ENCODE measurements at places on chromosomes 1 and 21.

GRCh38 chr1:3907621-3908165, 7.6 kb upstream of the C1orf174 start:
- no peaks in the 10 kb centered on the region for H3K36me3 ChIP-seq
- peaks cover 35% of the 10 kb centered on the region for H3K4me1 ChIP-seq
- no peak overlapping the region for H3K4me3 ChIP-seq

DNA sequence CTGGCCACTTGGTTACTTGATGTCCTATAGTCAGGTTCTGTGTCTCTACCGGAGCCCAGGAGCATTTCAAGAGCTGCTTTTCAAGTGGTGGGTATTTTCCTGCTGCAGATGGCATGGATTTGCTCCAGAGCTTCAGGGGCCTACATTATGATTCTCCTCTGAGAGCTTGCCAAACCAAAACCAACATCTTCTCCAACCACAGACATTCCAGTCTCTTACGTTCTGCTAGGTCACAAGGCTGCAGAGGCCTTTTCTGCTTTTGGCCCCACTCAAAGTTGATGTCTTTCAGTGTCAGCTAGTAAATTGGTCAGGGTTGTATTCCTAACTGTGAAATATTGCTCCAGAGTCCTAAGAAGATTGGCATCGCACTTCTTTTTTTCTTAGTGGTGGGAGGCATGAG, 14.7 kb upstream of the AQP10 start:
- H3K27ac ChIP-seq = no peak overlapping the region
- H3K4me1 ChIP-seq = no peaks in the 10 kb centered on the region
- H3K27me3 ChIP-seq = no peaks in the 10 kb centered on the region
- DNase-seq = no peak
- no peaks in the 10 kb centered on the region for H3K36me3 ChIP-seq
- no peak overlapping the region for H3K4me3 ChIP-seq

GRCh38 chr1:30872033-30872947, 36.3 kb downstream of the SDC3 start:
- DNase-seq = no peak
- peaks cover 7% of the 10 kb centered on the region for H3K4me1 ChIP-seq
- no peak overlapping the region for H3K27ac ChIP-seq
- no peaks in the 10 kb centered on the region for H3K27me3 ChIP-seq
- no peak overlapping the region for H3K4me3 ChIP-seq

GRCh38 chr1:15345705-15346345, 63.9 kb upstream of the EFHD2 start:
- H3K27me3 ChIP-seq = peaks cover 2% of the 10 kb centered on the region
- no peaks in the 10 kb centered on the region for H3K36me3 ChIP-seq
- H3K4me3 ChIP-seq = no peak overlapping the region
- H3K4me1 ChIP-seq = peaks cover 10% of the 10 kb centered on the region

DNA sequence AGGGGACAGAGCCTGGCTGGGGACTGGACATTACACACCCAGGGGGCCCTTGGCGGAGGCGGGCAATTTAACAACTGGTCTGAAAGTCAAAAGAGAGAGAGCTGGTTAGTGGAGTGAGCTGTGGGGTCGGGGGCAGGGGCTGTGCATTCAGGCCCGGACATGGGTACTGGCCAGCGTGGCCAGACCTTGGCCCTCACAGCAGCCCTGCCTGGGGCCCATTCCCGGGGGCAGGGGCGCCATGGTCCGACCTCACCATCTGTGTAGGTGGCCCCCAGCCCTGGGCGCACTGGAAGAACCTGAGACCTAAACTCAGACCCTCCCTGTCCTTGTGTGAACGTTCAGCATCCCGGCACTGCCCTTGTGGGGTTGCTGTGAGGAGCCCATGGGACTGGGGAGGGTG, 5.0 kb downstream of the CLDN19 start:
- H3K27ac ChIP-seq = no peak overlapping the region
- no peak overlapping the region for H3K4me3 ChIP-seq
- H3K36me3 ChIP-seq = no peaks in the 10 kb centered on the region
- H3K4me1 ChIP-seq = peaks cover 5% of the 10 kb centered on the region
- no peak for DNase-seq

DNA sequence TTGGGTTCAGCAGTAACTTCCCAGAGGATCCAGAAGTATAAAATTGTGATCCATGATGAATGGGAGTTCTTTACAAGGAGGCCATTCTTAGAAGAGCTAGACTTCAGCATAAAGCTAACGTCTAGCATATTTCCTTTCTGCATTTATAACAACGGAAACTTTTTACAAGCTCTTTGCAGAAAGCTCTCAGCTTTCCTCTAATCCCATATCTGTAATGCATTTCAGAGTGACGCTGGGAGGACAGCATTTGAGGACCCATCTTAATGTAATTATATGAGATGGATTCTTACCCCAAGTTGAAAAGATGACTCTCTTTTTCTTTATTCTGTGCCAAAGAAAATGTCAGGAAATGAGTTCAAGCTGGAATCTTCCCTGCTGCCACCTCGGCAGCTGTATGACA, 132.0 kb upstream of the CACHD1 start:
- H3K27me3 ChIP-seq = no peaks in the 10 kb centered on the region
- DNase-seq = peak; percentile 34
- peaks cover 9% of the 10 kb centered on the region for H3K4me1 ChIP-seq
- no peaks in the 10 kb centered on the region for H3K36me3 ChIP-seq
- H3K27ac ChIP-seq = peak overlapping the region; percentile 25

DNA sequence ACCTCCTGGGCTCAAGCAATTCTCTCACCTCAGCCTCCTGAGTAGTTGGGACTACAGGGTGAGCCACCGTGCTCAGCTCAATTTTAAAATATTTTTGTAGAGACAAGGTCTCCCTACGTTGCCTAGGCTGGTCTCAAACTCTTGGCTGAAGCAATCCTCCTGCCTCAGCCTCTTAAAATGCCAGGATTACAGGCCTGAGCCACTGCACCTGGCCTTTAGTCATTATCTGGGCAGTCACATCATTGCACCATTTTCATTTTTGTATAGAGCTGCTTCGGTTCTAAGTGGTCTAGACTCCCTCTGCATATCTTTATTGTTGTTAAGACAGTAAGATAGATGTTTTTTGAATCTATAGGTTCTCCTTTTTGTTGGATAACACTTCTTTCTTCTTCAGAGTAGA, 39.9 kb downstream of the ATF3 start:
- no peak overlapping the region for H3K4me3 ChIP-seq
- DNase-seq = no peak
- H3K27me3 ChIP-seq = no peaks in the 10 kb centered on the region

GRCh38 chr1:242089911-242090310, 91.0 kb upstream of the MAP1LC3C start:
- no peaks in the 10 kb centered on the region for H3K4me1 ChIP-seq
- no peak overlapping the region for H3K27ac ChIP-seq
- no peaks in the 10 kb centered on the region for H3K27me3 ChIP-seq
- no peak for DNase-seq
- no peak overlapping the region for H3K4me3 ChIP-seq

DNA sequence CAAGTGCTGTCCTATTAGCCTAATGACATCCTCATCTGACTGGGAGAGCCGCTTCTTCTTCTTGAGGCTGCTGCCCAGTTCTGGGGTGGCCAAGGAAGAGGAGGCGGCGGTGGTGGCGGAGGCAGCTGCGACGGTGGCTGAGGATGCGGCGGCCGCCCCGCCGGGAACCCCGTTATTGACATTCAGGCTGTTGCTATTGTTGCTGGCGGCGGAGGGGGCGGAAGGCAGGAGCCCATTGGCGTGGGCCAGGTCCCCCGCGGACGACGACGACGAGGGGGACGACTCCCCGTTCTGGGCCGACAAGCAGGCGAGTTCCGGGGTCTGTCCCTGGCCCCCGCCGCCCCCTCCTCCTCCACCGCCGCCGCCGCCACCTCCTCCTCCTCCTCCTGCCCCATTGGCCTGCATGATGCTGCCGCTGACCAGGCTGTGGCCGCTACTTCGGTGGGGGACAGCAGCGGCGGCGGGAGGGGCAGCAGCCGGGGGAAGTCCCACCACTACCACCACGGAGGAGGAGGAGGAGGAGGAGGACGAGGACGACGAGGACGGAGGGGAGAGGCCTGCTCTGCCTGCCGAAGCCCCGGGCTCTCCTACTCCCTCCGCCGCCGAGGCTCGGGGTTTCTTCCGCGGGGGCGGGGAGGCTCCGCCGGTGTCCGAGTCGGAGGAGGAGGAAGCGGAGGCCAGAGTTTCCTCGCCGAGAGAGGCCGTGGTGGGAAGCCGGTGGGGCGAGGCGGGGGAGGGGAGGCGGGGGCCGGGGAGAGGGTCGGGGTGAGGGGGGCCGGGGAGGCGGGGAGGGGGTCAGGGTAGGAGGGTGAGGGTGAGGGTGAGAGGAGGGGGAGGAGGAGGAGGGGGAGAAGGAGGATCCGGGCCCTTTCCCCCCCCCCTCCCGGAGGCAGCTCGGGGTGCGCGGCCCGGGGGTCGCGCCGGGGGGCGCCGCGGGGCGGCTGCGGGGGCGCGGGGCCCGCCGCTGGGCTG, 610 bp downstream of the WDR26 start:
- no peaks in the 10 kb centered on the region for H3K36me3 ChIP-seq
- H3K27me3 ChIP-seq = no peaks in the 10 kb centered on the region
- H3K4me3 ChIP-seq = peak overlapping the region; percentile 92
- H3K27ac ChIP-seq = peak overlapping the region; percentile 93
- H3K4me1 ChIP-seq = peaks cover 10% of the 10 kb centered on the region

DNA sequence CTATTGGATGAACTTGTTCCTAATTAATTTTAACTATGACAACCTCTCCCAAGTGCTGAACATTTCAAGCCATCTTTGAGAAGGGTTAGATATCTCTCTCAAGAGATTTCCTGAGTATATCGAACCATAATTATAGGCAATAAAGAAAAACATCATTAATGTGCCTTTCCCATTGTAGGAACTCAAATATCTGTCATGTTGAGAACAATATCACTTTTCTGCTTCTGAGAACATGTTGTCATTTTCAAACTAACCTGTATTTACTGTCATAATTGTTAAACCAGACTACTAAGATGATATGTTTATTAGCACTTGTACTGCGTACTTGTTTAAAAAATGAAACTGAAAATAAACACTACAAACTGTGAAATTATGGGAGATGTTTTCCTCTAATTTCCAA, 4.3 kb downstream of the EPS15 start:
- no peak for DNase-seq
- H3K36me3 ChIP-seq = no peaks in the 10 kb centered on the region
- H3K4me1 ChIP-seq = peaks cover 8% of the 10 kb centered on the region
- H3K4me3 ChIP-seq = no peak overlapping the region

DNA sequence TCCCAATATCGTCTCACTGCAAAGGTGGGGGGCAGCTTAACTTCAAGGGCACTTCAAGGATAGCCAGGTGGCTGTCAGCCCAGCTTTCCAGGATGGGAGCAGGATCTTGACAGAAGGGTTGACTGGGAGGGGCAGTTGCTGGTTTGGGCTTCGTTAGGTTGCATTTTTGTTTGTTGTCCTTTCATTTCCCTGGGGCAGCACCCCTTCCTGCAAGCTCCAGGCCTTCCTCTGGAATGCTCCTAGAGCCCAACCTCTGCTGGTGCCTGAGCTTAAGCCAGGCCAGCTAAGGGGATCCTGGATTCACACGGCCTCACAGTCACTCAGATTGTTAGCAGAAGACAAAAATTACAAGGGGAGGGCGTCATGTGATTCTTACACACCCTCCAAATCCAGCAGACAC, 4.1 kb upstream of the OLIG2 start:
- H3K36me3 ChIP-seq = no peaks in the 10 kb centered on the region
- no peak overlapping the region for H3K4me3 ChIP-seq
- peaks cover 95% of the 10 kb centered on the region for H3K27me3 ChIP-seq
- no peak overlapping the region for H3K27ac ChIP-seq
- H3K4me1 ChIP-seq = peaks cover 44% of the 10 kb centered on the region

GRCh38 chr21:45359451-45360217, 45.3 kb upstream of the COL18A1 start:
- no peak overlapping the region for H3K27ac ChIP-seq
- H3K36me3 ChIP-seq = no peaks in the 10 kb centered on the region
- DNase-seq = no peak
- H3K4me1 ChIP-seq = peaks cover 79% of the 10 kb centered on the region
- H3K4me3 ChIP-seq = no peak overlapping the region

DNA sequence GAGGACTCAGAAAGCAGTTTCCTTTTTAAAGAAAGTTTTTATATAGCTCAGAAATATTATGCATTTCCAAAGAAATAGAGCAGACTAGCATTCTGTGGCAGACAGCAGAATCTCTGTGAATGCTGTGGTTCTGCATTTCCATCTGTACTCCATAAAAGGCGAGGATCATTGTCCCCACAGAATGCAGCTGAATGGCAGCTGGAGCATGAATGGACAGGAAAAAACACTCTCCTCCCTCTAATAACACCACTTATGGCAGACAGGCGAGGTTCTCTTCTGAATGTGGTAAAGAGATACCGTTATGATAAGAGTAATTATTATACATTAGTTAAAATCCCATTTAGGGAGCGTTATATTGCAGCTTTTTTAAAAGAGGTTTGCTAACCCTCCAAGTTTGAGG, 81.4 kb upstream of the WLS start:
- H3K27ac ChIP-seq = peak overlapping the region; percentile 47
- no peak overlapping the region for H3K4me3 ChIP-seq
- DNase-seq = peak; percentile 67
- H3K4me1 ChIP-seq = peaks cover 3% of the 10 kb centered on the region
- H3K27me3 ChIP-seq = no peaks in the 10 kb centered on the region

GRCh38 chr1:153545067-153546055, at the start of gene S100A4:
Gene S100A4, minus strand, starts transcription at chr1:153545806. Its CDS starts 1,012 bp downstream, at chr1:153544794.
- H3K27me3 ChIP-seq = no peaks in the 10 kb centered on the region
- peaks cover 11% of the 10 kb centered on the region for H3K36me3 ChIP-seq
- peak within 1 kb of the TSS; percentile 50 for H3K4me3 ChIP-seq
- H3K4me1 ChIP-seq = peaks cover 88% of the 10 kb centered on the region

GRCh38 chr1:67836769-67837168, 3.5 kb upstream of the GNG12 start:
- no peaks in the 10 kb centered on the region for H3K36me3 ChIP-seq
- DNase-seq = no peak
- H3K4me1 ChIP-seq = peaks cover 5% of the 10 kb centered on the region
- H3K27me3 ChIP-seq = peaks cover 7% of the 10 kb centered on the region
- H3K27ac ChIP-seq = no peak overlapping the region
- H3K4me3 ChIP-seq = no peak overlapping the region

DNA sequence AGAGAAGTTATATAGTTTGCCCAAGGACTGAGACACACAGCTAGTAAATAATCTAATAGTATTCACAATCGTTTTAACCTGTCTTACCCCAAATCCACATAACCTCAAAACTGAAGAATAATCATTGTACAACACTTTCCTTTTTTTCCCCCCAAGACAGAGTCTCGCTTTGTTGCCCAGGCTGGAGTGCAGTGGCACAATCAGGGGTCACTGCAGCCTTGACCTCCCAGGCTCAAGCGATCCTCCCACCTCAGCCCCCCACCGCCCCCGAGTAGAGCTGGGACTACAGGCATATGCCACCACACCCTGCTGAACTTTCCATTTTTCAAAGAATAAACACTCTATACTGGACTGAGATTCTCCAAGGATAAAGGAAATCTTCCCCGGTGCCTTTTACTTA, 28.7 kb upstream of the NBL1 start:
- no peak overlapping the region for H3K4me3 ChIP-seq
- H3K36me3 ChIP-seq = peaks cover 15% of the 10 kb centered on the region
- no peak for DNase-seq
- no peak overlapping the region for H3K27ac ChIP-seq
- peaks cover 6% of the 10 kb centered on the region for H3K4me1 ChIP-seq

- no peaks in the 10 kb centered on the region for H3K4me1 ChIP-seq
- H3K27me3 ChIP-seq = no peaks in the 10 kb centered on the region
- no peak overlapping the region for H3K27ac ChIP-seq
- no peaks in the 10 kb centered on the region for H3K36me3 ChIP-seq
- peak; percentile 10 for DNase-seq
Measured at GRCh38 chr1:91952187-91952586, 3.0 kb downstream of the BRDT start.

- H3K4me3 ChIP-seq = no peak overlapping the region
- no peaks in the 10 kb centered on the region for H3K36me3 ChIP-seq
- no peaks in the 10 kb centered on the region for H3K27me3 ChIP-seq
- peak; percentile 97 for DNase-seq
Measured at GRCh38 chr1:184296466-184297243, 90.2 kb upstream of the C1orf21 start.

- peaks cover 4% of the 10 kb centered on the region for H3K4me1 ChIP-seq
- peak within 1 kb of the TSS; percentile 97 for H3K27ac ChIP-seq
- no peaks in the 10 kb centered on the region for H3K27me3 ChIP-seq
- peak within 1 kb of the TSS; percentile 83 for H3K4me3 ChIP-seq
Measured at GRCh38 chr1:183023146-183023600, at the start of gene LAMC1. Gene LAMC1, plus strand, starts transcription at chr1:183023420. Its CDS starts 297 bp downstream, at chr1:183023717.
